ENCODE measurements at places on chromosomes 2 and 18. TPM values are rescaled to one million over a fixed set of nuclear protein-coding genes. Genes with fewer than 3 reads are reported as not detected.

DNA sequence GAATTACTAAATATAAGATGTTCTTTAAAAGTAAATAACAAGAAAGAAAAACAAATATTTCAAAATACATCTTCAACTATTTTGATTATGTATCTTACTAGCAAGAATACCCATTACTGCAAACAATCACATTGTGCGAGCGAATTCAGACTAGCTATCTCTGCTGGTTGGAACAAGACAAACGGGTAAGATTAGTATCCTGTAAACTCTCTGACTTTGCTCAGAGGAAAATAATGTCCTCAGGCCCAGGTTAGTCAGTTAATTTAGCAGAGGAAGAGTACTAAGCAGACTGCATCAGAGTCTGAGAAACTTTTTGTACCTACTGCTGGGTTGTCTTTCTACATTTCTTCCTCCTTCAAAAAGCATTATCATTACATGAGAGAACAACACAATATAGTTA is 50.4 kb upstream of the MCM6 start:
- no peak for DNase-seq

DNA sequence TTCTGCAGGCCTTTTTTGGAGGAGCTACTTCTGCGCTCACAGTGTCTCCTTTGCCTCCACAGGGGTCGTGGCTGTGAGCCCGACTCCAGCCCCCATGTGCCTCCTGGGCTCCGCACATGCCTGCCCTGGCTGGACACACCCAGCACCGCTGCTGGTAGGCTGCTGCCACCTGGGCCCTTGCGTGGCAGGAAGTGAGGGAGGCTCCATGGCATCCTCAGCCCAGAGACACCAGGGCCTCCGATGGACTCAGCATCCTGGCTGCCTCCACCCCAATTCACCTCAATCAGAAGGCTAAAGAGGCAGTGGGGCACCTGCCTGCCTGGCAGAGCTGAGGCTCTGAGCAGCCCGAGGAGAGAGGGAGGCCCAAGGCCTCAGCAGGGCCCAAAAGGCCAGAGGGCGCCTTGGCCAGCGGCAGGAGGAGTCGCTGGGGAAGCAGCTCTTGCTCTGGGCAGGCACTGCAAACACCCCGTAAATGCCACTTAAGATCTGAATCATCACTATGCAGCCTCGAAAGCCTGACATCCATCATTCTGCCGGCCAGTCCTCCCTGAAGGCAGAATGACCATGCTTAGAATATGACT is 68.3 kb upstream of the OTOS start:
- DNase-seq: no peak

GRCh38 chr2:146108993-146109392 is 1589.1 kb upstream of the ZEB2 start:
- no peak for DNase-seq

- DNase-seq: no peak
Observed at GRCh38 chr2:39433586-39434195, 3.4 kb downstream of the MAP4K3 start.

DNA sequence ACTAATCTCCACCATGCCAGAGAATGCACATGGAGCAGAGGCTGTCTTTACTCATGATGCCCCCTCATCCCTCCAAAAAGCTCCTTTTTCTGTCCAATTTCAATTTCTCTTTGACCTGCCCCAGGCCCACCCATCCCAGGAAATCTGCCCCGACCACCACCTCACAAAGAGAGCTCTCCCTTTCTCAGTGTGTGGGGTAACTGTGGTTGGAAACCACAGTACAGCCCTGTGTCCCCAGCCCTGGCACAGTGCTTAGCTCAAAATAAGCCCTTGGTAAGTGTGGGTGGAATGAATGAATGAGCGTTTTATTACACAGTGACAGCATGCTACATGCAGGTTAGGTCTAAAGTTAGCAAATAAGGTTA is 43.7 kb upstream of the CAB39 start:
- DNase-seq: no peak

GRCh38 chr18:7034924-7035323 is 82.7 kb downstream of the LAMA1 start:
- no peak for DNase-seq

GRCh38 chr2:8365331-8365910 is 316.4 kb upstream of the ID2 start:
- no peak for DNase-seq

- DNase-seq: no peak
Observed at GRCh38 chr2:199470361-199470671, 12.6 kb upstream of the SATB2 start.

GRCh38 chr2:128492966-128493811 is 174.5 kb upstream of the HS6ST1 start:
- DNase-seq: no peak

- no peak for DNase-seq
Observed at GRCh38 chr18:26874283-26874682, 8.8 kb upstream of the AQP4 start.

GRCh38 chr18:46352520-46353250 is 248.5 kb downstream of the HAUS1 start:
- no peak for DNase-seq

DNA sequence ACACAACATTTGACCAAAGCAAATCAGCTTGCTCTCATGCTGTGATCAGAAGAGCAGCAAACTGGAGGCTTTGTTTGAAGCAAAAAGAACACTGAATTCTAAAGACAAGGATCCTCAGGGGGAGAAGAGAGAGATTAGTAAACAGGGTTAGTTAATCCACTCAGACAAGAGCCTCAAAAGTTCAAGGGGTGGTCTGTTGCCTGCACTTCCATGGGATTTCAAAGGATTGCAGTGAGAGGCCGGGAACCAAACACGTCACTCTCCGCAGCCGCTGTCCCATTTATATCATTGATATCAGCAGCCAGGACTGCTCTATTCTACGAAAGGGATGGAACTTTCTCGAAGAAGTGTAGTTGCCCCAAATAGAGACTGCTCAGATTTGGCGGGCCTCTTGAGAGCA is 97.8 kb upstream of the SP3 start:
- DNase-seq: no peak

DNA sequence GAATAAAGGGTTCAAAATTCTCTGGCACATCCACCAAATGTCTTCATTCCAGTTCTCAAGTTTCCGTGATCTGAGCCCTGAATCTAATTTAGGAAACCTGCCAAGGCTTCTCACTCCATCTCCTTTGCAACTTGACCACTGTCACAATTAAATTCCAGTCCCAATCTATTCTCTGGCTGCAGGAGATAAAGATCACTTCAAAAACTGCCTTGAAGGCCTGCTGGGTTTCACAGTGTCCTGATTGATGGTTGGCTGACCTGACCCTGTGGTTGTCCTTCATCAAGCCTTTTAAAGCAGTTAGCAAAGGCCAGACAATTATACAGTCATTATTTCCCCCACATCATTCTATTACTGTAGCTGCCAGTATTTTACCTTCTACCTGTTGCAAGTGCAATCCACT is 60.3 kb upstream of the DNAJC10 start:
- DNase-seq: no peak

KCNJ13 gene
- not detected for total RNA-seq

CAVIN2 gene
- total RNA-seq: 6.1 TPM

SCYGR3 gene
- not detected for total RNA-seq

TUBA4A gene
- 107 TPM for total RNA-seq

LYPD6B gene
- not detected for total RNA-seq

PSD4 gene
- total RNA-seq: 141 TPM

GALNT14 gene
- not detected for total RNA-seq

RUFY4 gene
- total RNA-seq: 0.77 TPM

PROM2 gene
- 0.77 TPM for total RNA-seq

IKZF2 gene
- 23.9 TPM for total RNA-seq

Measured in T-helper 17 cell (primary cell).